Astrocyte of the hippocampus (primary cell): ENCODE measurements at places on chromosomes 11 and 22.

DNA sequence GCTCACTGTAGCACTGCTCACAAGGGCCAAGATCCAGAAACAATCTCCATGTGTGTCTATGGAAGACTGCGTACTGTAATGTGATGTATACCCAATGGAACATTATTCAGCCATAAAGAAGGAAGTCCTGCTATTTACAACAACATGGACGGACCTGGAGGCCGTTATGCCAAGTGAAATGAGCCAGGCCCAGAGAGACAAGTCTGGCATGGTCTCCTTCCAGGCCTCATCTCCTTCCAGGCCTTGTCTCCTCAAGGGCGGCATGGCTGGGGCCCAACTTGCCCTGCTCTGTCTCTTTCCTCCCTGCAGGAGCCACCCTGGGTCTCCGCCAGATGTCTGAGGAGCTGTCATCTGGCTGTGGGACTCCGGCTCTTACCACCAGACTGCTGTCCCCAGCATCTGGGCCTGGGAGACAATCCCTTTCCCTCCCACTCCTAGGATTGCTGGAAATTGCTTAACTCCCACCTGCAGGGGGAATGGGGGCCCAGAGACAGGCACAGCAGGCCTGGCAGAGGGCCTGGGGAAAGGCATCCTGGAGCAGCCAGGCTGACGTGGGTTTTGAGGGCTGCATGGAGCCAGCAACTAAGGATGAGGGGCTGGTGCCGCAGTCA is 1326.6 kb downstream of the TBC1D22A start:
- no peak for DNase-seq

- DNase-seq = peak; percentile 53
Measured at GRCh38 chr11:116366980-116367645, 405.7 kb downstream of the BUD13 start.

GRCh38 chr11:47215366-47215910 is 664 bp downstream of the DDB2 start:
- no peak for DNase-seq

DNA sequence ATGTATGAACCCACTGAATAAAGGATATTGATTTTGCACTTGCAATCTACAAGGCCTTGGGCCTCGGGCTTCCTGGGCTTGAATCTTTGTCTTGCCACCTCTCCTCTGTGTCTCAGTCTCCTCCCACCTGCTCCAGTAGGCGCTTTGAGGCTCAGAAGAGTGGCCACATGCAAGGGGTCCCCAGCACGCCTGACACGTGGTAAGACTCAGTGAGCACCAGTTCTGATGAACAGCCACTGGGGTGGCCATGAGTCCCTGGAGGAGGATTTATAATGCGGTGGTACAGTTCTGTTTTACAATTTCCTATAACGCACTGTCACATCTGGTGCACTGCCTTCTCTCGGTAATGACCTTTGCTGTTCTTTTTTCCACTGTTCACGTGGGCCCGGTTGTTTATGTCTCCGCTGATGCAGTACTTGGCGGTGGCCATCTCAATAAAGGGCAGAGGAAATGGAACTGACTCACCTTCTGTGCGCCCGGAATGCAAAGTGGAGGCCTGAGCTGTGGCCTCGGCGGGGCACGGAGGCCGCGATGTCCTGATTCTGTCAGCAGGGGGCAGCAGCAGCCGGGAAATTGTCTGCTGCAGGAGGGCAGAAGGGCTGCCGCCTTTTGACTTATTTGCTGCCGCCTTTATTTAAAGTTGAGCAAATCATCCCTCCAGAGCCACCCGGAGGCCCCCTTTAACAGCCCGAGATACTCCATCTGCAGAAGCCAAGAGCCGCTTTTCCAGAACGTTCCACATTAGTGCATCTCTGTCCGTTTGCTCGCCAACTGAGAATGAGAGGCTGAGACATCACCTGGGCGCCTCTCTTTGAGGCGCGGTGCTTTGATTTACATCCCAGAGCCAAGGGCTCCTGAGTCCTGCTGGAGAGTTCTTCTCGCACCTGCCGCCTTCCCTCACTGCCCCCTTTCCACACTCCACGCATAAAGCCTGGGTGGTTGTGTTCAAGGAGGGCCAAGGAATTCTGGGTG is 6.0 kb upstream of the IFT27 start:
- peak; percentile 93 for DNase-seq

- DNase-seq = no peak
Measured at GRCh38 chr11:8642196-8642841, 40.1 kb downstream of the TRIM66 start.

GRCh38 chr11:21398195-21398594 is 728.8 kb downstream of the NELL1 start:
- DNase-seq = peak; percentile 14

- DNase-seq = no peak
Measured at GRCh38 chr11:88434333-88434976, 96.9 kb upstream of the CTSC start.

DNA sequence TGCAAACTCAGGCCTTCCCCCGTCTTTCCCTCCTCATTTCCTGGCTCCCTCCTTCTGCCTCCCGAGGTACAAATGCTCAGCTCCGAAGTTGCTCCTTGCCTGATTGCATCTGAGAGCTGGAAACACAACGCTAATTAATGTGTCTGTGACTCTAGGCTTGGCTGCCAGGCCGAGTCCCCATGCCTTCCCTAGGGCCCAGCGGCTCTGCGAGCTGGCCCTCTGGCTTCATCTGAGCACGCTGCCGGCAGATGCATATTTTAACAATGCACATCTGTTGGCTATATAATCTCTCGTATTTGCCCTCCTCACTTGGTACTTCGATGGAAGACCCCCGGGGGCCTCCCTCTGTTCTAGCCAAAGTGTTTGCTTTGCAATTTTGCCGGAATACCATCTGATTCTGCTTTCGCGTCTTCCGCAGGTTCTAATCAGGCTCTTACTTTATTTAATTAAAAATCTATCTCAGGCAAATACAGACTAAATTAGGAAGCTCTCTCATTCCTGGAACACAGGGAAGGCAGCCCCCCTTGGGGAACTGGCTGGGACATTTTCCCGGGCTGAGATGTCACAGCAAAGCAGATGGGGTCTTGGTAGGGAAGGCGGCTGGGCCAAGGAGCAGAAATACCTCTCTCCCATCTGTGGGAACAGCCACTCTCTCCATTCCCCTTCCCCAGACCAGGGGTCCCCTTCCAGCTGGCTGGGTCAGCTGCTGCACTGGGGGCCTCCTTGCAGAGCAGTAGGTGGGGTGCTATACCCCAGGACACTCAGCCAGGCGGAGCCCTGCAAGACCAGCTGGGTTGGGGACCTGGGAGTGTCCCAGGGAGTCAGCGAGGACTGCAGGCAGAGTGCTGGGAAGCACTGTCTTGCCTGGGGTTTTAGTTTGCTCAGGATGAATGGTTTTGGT is 162.8 kb downstream of the ST3GAL4 start:
- no peak for DNase-seq

- no peak for DNase-seq
Measured at GRCh38 chr22:46201059-46201757, 48.9 kb downstream of the CDPF1 start.

GRCh38 chr11:68140496-68141245 is 19.5 kb upstream of the CHKA start:
- DNase-seq = no peak

GRCh38 chr11:19938866-19939265 is 221.4 kb downstream of the DBX1 start:
- no peak for DNase-seq
